ENCODE measurements at places on chromosomes 1 and 21.

- DNase-seq, result no peak
These were observed 859 bp downstream of the IFFO2 start for GRCh38 chr1:18955441-18956192.

DNA sequence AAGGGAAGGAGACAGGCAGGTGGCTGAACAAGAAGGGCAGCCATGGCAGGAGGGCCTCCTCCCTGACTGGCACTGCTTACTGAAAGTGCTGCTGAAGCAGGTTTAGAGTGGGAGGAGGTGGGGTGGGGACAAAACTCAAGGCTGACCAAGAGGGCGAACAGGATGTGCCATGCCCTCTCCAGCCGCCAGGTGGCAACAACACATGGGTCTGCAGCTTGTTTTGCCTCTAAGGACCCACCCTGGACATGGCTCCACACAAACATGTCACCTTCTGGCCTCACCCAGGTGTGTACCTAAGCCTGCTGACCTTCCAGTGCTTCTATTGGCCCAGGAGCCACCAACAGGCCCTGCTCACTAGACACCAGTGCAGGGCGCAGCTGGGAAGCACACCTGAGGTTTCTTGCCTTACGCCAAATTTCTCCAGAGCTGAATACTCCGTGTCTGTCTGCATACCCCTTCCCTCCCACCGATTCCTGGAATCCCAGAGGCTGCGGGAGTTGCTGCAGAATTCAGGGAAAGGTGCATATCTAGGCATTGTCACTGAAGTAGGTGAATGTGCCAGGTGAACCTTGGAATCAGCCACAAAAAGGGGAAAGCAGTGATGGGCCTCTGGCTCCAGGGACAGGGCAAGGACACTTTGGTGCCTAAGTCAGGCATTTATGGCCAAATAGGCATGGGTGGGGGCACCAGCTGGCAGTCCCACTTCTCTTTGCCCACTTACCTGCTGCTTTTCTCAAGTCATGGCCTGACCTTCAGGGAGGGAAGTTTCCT, 5.3 kb downstream of the PSRC1 start:
- DNase-seq, result no peak

DNA sequence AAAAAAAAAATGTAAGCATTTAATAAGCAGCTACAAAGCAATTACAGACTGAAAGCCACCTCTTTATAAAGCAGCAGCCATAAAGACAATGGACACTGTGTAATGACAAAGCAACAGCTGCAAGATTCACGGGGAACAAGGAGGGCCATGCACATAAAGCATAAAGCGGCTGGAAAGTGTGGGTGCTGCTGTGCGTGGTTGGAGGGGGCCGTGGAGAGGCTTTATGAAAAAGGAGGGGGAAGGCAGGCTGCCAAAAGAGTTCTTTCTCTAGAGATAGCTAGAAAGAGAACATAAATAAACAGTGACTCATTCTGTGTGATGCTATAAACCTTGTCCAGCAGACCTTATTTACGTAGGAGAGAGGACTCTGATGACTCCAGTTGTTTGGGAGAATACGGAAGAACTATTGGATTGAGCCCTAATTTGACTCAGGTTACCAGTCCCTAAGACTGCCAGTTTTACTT, 49.3 kb downstream of the ADAMTS1 start:
- DNase-seq, result no peak

- no peak for DNase-seq
These were observed 19.0 kb upstream of the IFNLR1 start for GRCh38 chr1:24206083-24206464.

Data from stimulated activated CD8-positive, alpha-beta memory T cell treated with anti-CD3 and anti-CD28 coated beads, Interleukin-4, amount 100 ng/mL, for 1 hour (primary cell).